ENCODE measurements at places on chromosomes 5 and 9.
A peak's percentile ranks its signal among the peaks of the same experiment; 100 is the strongest.

- DNase-seq: no peak
Observed at GRCh38 chr5:61491861-61492260, 159.8 kb downstream of the ZSWIM6 start.

- DNase-seq: no peak
Observed at GRCh38 chr5:97628031-97628430, 445.0 kb upstream of the RIOK2 start.

- DNase-seq: peak; percentile 15
Observed at GRCh38 chr5:61319388-61320146, 12.5 kb upstream of the ZSWIM6 start.

DNA sequence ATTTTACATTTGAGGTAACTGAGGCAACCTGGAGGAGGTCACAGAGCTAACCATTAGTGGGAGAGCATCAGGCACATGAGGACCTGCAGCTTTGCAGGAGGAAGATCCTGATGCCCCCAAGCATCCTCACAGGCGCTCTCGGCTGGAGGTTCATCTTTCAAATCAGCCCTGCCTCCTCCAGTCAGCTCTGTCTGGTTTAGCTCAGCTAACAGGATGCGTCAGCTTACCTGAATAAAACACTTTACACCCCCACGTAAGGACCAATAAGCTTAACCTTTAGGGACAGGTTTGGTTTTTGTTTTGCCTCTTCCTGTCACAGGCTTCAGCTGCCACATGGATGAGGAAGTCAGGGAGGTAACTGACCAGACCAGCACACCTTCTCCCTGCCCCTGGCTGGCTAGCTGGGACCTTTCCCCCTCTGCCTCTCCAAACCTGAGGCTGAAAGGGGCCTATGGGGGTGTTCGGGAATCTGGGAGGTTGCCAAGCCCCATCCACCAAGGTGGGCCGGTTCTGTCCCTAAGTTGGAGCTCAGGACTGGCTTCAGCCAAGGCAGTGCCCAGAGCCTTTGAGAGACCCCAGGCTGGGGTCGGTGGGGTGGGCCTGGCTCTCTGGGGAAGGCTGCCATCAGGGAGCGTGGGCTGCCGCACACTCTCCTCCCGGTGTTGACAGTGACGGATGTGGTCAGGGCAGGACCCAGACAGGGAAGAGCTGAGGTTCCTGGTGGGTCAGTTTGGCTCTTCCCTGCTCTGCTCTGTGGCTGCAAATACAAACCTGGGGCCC, 20.0 kb upstream of the FCN1 start:
- peak; percentile 75 for DNase-seq

DNA sequence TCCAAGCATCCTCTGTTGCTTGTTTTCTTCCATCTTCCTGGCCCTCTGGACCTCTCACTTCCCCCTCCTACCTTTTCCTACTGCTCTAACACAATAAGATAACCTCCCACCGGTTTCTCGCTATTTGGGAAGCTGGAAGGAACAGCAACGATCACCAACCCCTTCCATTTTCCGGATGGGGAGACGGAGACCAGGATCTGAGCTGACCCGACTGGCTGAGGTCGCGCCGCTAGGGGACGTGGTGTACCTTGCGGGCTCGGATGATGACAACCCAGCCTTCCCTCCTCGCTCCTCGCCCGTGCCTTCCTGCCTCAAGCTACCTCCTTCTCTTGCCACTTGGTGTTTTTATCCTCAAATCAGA, 1.9 kb downstream of the LPAR1 start:
- DNase-seq: no peak

DNA sequence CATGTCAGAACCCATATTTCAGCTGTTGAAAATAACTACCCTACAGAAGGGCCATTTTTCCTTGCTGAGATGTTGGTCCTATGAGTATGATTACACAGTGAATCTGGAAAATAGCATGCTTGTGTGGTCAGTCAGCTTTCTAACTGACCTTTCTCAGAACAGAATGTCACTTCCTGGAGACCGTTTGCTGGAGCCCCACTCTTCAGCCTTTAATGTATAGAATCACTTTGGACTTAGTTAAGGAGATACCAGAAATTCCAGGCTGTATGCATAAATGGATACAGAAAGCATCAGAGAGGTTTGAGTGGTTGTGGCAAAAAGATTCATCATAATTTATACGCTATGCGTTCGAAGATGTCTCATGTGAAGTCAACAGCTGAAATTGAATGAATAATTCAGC, 488.1 kb downstream of the EBF1 start:
- DNase-seq: no peak

DNA sequence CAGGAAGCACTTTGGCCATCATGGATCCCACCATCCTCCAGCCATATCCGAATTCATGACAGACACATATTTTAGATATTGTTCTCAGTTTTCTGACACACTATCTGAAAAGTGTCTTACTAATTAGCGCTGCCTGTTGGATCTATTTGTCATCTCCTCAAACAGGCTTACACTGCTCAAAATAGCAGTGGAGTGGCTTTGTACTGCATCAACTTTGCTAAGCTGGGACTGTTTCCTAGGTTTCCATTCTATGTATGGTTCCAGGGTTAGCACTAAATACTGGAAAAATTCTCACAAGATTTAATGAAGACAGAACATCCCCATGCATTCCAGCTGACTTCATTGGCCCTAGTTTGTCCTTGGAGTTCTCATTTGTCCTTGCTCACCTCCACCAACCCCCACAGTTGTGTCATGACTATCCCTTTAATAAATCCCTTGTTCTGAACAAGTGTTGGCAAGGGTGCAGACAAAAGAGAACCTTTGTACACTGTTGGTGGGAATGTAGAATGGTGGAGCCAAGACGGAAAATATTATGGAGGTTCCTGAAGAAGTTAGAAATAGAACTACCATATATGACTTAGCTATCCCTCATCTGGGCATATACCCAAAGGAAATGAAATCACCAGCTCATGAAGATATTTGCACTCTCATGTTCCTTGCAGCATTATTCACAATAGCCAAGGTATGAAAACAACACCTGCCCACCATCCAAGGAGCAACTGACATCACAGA, 136.5 kb upstream of the RAI14 start:
- DNase-seq: no peak

GRCh38 chr9:27184556-27185351, 75.7 kb downstream of the TEK start:
- no peak for DNase-seq

DNA sequence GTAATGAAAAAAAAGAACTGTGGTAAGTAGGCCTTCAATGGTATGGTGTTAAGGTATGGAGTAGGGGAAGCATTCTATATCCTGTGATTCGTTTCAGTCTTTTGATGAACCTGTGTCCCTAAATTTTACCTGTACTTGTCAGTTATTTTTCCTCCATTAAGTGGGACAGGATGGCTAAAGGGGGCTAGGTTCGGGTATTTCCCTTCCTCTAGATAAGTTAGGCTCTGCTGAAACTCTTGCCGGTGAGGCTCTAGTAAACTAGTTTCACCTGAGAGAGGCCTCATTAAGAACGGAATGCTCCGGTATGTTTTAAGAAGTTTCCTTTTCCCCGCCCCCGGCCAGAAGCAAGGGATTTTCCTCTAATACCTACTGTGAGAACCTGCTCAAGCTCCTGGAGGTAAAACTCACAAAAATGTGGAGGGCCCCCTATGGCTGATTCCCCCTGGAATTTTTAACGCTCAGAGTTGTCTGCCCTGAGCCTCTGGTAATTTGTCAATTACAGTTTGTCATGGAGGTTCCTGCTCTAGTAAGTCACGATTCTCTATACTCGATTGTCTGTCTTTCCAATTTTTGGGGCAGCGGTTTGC, 87.7 kb downstream of the MACIR start:
- DNase-seq: no peak

DNA sequence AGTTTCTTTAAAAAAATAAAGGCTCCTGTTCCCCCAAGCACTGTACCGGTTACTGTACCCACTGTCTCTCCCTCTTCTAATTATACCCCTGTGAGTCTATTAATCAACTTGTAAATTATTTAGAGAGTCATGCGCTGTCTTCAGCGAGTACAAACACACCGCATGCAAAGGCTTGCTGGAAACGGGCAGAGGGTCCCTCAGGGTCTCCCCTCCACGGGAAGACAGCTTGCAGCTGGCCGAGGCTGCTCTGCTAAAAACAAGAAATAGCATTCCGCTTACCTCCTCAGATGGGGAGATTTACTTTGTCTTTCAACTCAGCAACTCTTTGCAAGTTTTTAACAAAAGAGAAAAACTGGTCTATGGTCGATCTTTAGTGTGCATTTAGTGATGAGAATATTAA, 71.8 kb downstream of the AK8 start:
- no peak for DNase-seq

DNA sequence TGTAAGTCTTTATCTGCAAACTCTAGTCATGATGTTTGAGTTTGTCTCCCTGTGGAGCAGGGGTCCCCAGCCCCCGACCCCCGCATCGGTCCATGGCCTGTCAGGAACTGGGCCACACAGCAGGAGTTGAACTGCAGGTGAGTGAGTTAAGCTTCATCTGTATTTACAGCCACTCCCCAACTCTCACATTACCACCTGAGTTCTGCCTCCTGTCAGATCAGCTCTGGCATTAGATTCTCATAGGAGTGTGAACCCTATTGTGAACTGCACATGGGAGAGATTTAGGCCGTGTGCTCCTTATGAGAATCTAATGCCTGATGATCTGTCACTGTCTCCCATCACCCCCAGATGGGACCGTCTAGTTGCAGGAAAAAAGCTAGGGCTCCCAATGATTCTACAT, 7.0 kb downstream of the C9orf85 start:
- DNase-seq: no peak

GRCh38 chr9:6424940-6425339, 11.9 kb downstream of the UHRF2 start:
- DNase-seq: no peak

DNA sequence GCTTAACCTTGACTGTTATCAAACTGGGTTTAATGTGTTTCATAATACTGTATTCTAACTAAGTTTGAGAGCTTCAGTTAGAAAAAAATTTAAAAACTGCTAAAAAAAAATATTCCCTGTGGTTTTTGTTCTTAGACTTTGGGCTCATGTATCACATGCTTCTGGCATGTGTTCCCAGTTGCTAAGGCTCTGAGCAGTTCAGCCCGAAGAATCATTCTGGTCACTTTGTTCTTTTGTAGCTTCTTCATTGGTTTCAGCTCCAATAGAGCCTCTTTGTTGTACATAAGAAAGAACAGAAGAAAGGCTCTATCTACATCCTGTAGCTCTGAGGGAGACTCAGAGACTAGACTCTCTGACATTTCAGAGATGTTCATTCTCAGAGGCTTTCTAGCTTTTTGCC, 25.6 kb downstream of the KCNN2 start:
- no peak for DNase-seq

DNA sequence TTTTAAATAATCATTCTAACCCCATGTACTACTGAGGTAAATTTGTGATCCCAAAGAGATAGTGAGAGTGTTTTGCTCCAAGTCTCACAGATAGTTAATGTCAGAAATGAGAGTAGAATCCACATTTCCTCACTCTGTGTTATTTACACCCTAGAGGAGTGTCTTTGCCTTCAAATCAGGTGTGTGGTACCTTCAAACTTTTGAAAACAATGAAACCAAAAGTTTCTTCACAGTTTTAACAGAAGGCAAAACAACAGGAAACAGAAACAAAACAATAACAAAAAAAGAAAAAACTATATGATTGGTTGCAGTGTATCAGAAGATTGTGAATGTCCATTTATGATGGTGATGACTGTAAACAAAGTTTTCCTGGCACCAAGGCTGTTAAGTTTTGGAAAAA, 85.9 kb downstream of the ERBIN start:
- DNase-seq: no peak
